GM20000 (cell line): ENCODE measurements at places on chromosomes 16 and 17.

GRCh38 chr16:69514356-69514755, 51.4 kb upstream of the NFAT5 start:
- no peak for DNase-seq

DNA sequence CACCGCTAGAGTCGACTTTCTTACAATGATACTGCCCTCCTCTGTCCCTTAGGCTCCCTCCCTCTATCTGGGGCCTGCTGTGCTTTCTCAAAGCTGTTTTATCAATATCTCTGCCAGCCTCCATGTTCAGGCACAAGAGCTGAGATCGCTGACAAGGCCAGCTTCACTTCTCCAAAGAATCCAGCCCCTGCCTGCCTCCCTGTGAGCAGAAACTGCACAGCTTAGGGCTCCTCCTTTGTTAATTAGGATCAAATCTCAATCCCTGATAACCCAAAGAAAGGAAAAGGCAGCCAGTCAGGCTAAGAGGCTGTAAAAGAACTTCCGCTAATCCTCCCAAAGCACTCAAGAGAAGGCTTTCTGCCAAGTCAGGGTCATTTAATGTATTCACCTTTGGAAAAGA, 616.0 kb upstream of the CDH11 start:
- DNase-seq = no peak

DNA sequence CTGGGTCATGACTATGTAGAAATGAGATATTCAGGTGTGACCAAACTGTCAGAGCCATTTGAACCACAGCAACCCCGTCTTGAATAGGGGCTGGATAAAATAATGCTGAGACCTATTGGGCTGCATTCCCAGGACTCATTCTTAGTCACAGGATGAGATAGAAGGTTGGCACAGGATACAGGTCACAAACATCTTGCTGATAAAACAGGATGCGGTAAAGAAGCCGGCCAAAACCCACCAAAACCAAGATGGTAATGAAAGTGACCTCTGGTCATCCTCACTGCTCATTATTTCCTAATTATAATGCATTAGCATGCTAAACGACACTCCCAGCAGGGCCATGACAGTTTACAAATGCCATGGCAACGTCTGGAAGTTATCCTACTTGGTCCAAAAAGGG, 545.5 kb downstream of the TMEM114 start:
- DNase-seq = no peak

DNA sequence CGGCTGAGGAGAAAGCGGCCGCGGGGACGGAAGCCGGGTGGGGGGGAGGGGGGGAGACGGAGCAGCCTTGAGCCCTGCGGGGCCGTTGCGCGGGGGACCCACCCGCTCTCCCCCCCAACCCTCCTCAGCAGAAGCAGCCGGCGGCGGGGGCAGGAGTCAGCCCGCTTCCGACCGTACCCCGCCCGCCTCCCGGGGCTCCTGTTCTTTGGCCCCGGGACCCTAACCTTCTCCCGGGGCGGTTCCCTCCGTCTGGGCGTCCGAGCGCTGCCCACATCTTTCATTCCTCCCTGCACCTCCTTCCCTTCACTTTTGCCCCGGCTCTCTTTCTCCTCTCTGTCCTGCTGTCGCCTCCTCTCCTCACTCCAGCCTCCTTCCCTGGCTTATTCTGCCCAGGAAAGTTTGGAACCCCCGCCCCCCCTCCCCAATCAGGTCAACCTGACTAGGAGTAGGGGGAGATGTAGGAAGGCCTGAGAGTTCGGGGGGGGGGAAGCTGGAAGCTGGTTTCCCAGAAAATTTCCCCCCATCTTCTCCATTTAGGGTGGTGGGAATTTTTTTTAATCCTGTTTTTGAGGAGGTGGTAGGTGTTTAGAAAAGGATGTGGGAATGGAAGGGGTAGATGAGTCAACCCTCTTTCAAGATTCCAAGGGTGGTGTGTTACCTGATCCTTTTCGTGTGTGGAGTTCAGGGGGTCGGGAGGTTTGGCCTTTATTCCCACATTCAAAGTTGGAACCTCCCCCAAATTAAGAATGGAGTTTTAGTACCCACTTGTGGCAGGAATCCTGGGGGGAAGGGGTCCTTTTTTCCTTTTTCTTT, 427 bp upstream of the NLK start:
- DNase-seq = no peak

DNA sequence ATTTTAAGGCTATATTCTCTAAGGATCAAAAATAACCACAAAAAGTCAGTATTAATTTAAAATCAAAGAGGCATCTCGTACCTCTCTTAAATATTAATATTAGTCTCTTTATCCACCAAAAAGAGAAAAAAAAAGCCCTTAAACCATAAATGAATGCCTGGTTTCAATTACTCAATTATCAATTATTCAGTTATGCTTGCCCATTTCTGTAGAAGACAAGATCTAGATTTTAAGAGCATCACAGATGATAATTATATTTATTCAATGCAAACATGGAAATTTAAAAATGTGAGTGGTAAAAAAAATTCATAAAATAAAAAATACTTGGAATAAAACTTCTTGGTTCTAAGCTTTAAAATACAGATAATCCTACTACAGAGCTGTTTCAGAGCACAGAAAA, 125.7 kb upstream of the CORO6 start:
- DNase-seq = no peak

DNA sequence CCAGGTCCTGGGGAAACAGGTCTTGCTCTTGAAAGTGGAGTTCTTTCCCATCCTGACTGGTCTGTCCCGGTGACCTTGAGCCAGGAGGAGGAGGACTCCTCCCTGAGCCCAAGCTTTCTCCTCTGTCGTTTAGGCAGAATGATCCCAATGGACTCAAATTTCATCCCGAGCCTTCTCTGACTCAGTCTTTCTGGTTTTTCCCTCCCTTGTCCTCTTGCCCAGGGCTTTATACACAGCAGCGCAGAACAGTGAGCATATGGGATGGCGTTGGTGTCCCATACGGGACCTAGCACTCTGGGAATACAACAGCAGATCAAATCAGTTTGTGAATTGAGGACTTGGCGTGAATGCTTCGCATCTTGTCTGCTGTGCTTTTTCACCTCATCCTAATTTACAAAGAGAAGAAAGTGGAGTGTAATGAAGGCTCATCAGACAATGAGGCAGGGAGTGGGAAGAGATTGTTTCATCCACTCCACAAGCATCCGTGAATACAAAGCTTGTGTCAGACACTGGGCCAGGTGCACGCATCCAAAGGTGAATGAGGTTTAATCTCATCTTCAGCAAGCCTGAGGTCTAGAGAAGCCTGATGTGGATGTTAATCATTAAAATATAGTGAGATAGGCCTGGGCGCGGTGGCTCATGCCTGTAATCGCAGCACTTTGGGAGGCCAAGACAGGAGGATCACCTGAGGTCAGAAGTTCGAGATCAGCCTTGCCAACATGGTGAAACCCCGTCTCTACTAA, 1.1 kb upstream of the XYLT1 start:
- DNase-seq = no peak

GRCh38 chr16:87163637-87164036, 153.6 kb downstream of the C16orf95 start:
- no peak for DNase-seq

DNA sequence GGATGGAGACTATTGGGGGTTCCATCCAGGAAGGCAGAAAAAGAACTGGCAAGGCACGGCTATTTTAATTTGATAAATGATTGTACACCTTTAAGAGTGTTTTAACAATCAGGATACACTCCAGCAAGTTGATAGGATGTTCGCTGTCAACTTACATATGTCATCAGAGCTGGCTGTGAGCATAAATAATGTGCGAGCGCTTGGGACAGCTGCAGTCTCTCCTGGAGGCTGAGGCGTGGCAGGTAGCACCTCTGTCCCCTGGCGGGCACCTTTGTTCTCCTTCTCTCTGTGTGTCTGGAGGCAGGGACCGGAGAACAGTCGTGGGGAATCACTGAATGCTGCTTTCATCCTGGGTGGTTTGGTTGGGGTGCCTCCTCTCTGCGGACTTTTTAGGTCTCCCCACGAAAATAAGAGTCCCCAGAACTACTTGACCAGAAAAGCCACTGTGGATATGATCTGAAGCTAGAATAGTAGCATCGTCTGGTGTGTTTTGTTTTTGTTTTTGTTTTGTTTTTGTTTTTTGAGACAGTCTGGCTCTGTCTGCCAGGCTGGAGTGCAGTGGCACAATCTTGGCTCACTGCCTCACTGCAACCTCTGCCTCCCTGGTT, 9.4 kb downstream of the BAHCC1 start:
- no peak for DNase-seq

- no peak for DNase-seq
Measured at GRCh38 chr17:10768750-10769251, 35.1 kb downstream of the TMEM238L start.

- no peak for DNase-seq
Measured at GRCh38 chr16:69108905-69109252, 3.4 kb downstream of the HAS3 start.

- DNase-seq = peak; percentile 69
Measured at GRCh38 chr17:74430706-74431567, 951 bp upstream of the GPRC5C start.

DNA sequence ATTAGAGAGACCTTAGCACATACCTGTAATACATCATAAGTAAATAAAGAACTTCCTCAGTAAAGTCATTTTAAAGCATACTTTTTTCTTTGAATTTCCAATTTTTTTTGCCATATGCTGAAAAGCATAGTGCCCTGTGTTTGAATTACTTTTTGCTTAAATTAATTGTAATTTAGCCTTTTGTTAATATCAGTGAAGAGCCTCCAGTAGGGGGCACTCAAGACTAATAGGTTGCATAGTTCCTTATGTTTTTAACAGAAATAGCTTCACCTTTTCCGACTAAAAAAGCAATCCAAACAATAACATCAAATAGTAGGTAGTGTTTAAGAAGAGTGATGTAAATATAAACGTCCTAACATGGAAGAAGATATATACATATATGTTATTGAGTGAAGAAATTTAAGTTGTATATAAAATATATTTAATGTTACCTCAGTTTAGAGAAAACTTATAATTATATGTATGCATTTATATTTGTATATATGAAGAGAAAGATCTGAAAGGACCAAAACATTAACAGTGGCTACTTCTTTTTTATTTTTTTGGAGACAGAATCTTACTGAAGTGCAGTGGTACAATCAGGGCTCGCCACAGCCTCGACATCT, 18.6 kb downstream of the RAD51C start:
- DNase-seq = no peak

DNA sequence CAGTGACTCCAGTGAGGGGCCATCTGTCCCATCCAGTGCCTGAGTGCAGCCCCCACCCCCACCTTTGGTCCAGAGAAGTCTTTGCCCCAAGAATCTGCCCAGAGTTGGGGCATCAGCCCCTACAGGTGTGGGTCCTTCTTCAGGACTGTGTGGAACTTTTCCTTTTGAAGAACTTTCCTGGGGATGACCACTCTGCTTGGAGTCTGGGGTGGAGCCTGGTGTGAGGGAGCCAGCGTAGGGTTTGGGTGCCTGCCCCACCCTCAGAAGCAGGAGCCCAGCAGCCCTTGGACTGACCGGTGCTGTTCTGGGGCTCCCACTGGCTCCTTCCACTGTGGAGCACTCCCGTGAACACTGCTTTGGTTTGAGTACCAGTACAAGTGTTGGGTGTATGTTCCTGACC, 19.3 kb downstream of the MPRIP start:
- DNase-seq = no peak

- DNase-seq = no peak
Measured at GRCh38 chr17:36000732-36001109, 632 bp downstream of the CCL15 start.

DNA sequence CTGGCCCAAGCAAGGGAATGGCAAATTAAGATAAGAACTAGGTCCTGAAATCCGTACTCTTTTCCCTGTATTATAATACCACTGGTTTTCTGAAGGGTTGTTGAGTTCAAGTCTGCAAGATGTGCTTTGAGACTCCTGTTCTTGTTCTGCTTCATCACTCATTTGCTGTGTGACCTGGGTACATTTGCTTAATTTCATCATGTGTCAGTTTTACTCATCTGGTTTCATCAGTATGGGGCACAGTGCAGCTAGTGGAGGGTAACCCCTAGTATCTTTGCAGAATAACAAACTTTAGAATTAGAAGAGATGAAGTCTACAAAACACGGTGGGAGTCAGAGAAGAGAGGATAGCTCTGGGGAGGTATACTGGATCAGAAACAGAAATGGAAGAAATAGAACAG, 21.9 kb upstream of the EFCAB13 start:
- no peak for DNase-seq

DNA sequence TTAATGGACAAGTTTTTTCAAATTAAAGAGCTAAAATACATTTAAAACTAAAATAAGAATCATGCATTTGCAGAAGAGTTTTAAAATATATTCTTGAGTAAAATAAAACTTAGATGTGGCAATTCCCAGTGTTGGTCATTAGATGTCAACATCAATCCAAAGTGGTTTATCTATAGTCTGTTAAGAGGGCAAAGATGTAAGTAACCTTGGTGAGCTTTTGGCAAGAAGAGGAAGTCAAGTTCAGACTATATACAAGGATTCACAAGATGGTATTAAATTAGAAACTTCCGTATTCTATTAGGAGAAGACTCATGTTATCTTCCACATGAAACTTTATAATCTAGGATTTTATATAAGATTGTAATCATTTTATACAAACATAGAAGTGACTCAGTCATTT, 73.1 kb downstream of the CEP95 start:
- DNase-seq = no peak

DNA sequence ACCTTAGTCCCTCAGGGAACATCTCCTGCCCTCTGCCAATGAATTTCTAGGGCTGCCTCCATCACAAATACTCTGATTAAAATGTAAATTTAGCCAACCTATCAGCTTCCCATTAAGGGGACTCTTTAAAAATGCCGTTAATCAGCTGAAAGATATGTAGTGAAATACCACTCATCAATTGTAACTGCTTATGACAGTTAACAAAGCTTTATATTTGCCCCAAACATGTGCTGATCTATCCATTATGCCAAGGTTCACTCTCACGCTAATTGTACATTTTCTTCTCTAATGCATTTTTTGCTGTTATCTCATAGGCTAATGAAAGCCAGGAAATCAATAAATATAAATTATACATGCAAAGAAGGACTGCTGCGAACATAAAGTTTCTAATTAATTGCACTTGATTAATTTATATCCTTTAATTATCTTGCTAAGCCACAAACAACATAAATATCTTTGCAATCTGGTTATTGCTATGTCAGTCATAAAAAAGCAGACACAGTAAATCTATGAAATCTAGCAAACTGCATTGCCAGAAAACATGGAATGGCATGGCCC, 601.4 kb upstream of the SALL1 start:
- no peak for DNase-seq

GRCh38 chr16:22232277-22233036, 26.4 kb downstream of the EEF2K start:
- no peak for DNase-seq

GRCh38 chr16:68297908-68298307, 12.8 kb downstream of the SLC7A6OS start:
- DNase-seq = no peak

DNA sequence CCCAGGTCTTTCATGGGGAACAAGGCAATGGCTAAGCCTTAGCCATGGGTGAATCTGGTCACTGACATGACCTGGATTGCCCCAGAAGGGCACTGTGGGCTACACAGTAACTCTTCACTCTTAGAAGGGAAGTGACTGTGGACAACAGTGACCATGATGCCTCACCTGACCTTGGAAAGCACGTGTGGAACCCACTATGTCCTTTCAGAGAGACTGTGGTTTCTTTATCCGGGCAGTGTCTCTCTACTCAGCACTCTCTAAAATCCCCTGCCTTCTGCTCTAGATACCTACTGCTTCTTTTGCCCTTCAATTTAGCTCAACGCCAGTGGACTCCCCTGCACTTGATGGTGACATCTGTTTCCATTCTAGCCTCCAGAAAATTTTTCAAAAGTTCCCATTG, 66.1 kb upstream of the ANKFN1 start:
- DNase-seq = no peak
